Stimulated activated CD4-positive, alpha-beta T cell treated with anti-CD3 and anti-CD28 coated beads, Interleukin-12 subunit alpha, Interleukin-12 subunit beta, amount 100 ng/mL, for 24 hours (primary cell): ENCODE measurements at places on chromosomes 5 and 9.

GRCh38 chr5:177609076-177610059 lies 9.4 kb downstream of the B4GALT7 start:
- no peak for DNase-seq

- no peak for DNase-seq
These were observed 7.3 kb downstream of the EGFLAM start for GRCh38 chr5:38265546-38266179.

- no peak for DNase-seq
These were observed 36.0 kb upstream of the NPM1 start for GRCh38 chr5:171351536-171352073.

- no peak for DNase-seq
These were observed 467 bp upstream of the SMIM32 start for GRCh38 chr5:136193322-136193935.

DNA sequence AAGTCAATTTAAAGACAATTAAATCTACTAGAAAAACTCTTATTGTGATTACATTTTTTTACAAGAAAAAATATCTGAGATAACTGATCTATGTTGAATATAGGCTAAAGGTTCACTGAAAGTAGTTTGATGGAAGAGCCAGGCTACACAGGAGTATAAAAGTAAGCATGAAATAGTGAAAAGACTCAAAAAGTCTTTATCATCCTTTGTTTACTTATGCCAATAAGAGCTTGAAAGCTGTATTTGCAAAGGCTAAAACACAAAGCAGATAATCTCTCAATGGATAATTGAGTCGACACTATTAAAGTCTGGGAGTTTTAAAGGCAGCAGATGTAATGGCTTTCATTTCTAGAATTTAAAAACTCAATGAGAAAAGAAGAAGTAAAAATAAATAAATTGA lies 42.0 kb downstream of the SSBP2 start:
- DNase-seq = no peak

- no peak for DNase-seq
These were observed 17.9 kb upstream of the NOTCH1 start for GRCh38 chr9:136563646-136564325.

GRCh38 chr5:16894236-16895057 lies 41.6 kb downstream of the MYO10 start:
- no peak for DNase-seq

- no peak for DNase-seq
These were observed 526.0 kb downstream of the MTRR start for GRCh38 chr5:8394965-8395364.

DNA sequence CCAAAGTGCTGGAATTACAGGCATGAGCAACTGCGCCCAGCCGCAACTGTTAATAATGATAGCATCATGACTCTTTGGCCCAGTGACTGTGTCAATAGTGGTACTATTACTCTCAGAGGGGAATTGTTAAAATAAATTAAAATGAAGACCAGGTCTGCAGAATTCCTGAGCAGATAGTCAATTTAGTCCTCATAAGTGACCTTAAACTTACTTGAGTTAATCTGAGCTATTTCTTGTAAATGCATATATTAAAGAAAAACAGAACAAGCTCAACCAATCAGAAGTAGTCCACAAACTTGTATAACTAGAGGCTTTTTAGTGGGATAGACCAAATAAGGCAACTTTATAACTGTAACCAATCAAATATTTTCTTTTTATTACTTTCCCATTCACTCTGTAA lies 1.7 kb upstream of the RECK start:
- no peak for DNase-seq

DNA sequence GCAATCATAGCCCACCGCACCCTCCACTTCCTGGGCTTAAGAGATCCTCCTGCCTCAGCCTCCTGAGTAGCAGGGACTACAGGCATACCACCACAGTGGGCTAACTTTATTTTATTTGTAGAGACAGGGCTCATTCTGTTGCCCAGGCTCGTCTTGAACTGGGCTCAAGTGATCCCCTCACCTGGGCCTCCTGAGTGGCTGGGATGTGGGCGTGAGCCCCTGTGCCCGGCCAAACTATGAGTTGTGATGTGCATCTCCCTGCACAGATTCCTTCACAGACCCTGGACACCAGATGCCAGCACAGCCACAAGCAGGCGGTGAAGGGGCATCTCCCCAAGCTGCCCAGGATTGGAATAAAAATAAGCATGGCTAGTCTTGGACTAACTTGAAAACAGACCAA lies 244.9 kb upstream of the IRX1 start:
- DNase-seq = no peak
